Thymus (tissue), 14 donors: ENCODE measurements at places on chromosomes 4 and X.

DNA sequence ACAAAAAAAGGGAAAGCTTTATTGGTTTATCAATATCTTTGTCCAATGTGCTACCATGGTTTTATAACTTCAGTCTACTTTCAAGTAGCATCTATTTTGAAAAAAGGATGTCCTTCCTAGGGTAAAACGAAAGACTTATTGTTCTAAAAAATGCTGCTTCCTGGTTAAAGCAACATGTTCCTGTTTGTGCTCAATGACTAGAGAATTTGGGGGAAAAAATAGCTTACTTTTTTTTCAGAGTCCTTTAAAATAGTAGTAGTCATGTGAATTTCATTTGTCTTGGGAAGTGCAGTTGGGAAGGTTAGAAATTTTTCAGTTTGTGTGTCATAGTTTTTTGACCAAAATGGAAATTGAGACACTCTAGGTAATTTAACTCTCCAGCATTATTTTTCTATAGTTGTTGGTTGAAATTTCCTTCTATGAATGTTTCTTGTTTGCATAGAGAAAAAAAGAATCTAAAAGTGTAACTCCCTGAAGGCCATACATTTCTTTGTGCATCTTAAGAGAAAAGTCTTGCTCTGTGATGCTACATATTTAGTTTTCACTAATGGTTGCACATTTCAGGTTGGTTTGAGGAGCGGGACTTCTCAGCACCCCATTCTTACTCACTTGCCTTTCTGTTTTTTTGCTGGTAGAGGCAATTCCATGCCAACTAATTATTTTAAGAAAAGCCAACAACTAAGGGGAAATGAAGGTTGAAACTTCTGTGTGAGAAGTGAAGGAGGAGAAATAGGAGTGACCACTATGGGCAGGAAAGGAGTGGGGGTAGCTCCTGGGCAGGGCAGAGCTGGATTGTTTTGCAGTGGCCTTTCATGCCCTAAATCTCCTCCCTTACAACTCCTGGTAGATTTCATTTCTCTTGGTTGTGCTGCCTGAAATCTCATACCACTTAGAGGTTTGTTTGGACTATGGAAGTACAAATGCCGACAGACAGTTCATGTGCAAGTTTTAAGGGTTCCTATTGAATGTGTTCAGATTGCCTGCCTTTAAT lies 76.4 kb downstream of the RAPGEF2 start:
- DNase-seq: no peak
- no peak overlapping the region for H3K4me3 ChIP-seq
- no peaks in the 10 kb centered on the region for H3K27me3 ChIP-seq
- H3K36me3 ChIP-seq: no peaks in the 10 kb centered on the region
- H3K4me1 ChIP-seq: peaks cover 3% of the 10 kb centered on the region
- no peak overlapping the region for H3K27ac ChIP-seq

DNA sequence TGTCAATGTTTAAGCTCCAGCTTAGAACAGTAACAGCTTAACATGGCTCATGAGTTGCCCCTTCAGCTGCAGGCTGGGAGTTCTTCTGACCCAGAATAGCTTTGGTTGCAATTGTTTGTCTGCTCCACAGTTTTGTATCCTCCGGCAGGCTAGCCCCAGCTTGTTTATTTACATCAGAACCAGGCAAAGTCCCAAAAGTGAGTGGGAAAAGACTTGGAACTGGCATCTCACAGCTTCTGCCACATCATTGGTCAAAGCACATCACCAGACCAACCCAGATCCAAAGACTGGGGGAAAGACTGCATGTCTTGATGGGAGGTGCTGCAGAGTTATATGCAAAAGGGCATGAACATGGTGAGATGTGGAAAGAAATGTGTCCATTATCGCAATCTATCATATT lies 231.2 kb upstream of the CPEB2 start:
- no peak overlapping the region for H3K4me3 ChIP-seq
- no peaks in the 10 kb centered on the region for H3K36me3 ChIP-seq
- H3K27ac ChIP-seq: no peak overlapping the region
- DNase-seq: no peak
- no peaks in the 10 kb centered on the region for H3K4me1 ChIP-seq
- H3K27me3 ChIP-seq: no peaks in the 10 kb centered on the region

DNA sequence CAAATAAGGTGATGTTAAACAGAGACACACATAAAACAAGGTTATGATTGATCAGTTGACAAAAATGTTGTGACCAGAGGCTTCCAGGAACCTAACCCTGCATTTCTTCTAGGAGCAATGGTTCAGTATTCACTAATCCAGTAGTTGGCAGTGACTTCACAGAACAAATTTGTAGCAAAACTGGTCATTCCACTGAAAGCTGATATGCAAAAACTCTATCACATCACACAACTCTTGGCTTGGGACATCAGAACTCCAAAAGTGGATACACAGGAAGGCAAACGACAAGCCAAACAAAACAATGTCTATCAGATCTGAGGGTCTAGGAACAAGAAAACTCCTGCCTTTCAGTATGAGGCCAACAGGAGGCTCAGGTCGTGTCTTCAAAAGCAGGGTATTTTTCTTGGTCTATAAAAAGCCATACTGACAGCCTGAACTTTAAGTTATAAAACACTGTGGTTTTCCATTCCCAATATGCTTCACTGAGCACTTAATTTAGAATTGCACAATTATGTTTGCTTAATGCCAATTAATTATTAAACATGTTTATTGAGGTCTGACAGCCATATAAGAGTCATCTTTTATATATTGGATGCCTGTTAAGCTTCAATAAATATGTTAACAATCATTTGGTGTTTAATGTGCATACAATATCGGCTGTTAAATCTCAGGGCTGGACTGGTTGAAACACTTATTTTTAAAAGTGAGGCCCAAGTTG lies 45.6 kb downstream of the SOD3 start:
- no peaks in the 10 kb centered on the region for H3K4me1 ChIP-seq
- H3K27ac ChIP-seq: no peak overlapping the region
- H3K36me3 ChIP-seq: no peaks in the 10 kb centered on the region

- no peaks in the 10 kb centered on the region for H3K27me3 ChIP-seq
- DNase-seq: no peak
- H3K4me1 ChIP-seq: no peaks in the 10 kb centered on the region
- no peak overlapping the region for H3K4me3 ChIP-seq
- H3K36me3 ChIP-seq: no peaks in the 10 kb centered on the region
Observed at GRCh38 chr4:28248269-28248668, 1387.6 kb downstream of the STIM2 start.

DNA sequence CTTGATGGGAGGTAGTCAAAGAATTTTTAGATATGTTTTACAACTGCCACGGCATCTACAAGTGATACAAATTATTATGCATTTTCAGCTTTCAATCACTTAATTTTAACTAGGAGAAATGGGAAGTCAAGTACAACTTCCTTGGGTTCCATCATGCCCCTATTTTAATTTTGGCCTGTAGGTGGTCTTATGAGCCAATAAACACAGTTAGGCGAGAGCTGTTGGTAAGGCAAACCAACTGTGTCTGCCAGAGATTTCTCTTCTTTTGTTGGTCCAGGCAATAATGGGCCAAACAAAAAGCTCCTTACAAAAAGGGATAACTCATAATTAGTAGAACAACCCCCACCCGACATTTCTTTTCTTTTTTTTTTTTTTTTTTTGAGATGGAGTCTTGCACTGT lies 63.3 kb upstream of the ARX start:
- no peaks in the 10 kb centered on the region for H3K27me3 ChIP-seq
- no peak overlapping the region for H3K27ac ChIP-seq
- H3K36me3 ChIP-seq: no peaks in the 10 kb centered on the region
- no peaks in the 10 kb centered on the region for H3K4me1 ChIP-seq
- no peak for DNase-seq
